ENCODE measurements at places on chromosomes 3 and 15.

GRCh38 chr15:100879464-100880138 lies at the start of gene ALDH1A3:
ALDH1A3 (plus strand) TSS chr15:100879831; CDS start chr15:100879908, 77 bp downstream.
- DNase-seq, result peak; percentile 16

- no peak for DNase-seq
Observed at GRCh38 chr3:59256230-59256629, 206.4 kb upstream of the CFAP20DC start.

DNA sequence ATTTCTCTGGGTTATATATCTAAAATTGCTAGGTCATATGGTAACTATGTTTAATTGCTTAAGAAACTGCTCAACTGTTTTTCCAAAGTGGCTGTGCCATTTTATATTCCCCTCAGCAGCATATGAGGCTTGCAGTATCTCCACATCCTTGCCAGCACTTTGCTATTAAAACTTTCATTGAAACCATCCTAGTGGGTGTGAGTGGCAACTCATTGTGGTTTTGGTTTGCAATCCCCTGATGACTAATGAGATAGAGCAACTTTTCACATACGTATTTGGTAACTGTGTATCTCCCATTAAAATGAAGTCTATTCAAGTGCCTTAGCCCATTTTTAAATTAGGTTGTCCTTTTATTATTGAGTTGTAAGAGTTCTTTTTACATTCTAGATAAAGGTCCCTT lies 17.3 kb downstream of the KPNA1 start:
- peak; percentile 62 for DNase-seq

DNA sequence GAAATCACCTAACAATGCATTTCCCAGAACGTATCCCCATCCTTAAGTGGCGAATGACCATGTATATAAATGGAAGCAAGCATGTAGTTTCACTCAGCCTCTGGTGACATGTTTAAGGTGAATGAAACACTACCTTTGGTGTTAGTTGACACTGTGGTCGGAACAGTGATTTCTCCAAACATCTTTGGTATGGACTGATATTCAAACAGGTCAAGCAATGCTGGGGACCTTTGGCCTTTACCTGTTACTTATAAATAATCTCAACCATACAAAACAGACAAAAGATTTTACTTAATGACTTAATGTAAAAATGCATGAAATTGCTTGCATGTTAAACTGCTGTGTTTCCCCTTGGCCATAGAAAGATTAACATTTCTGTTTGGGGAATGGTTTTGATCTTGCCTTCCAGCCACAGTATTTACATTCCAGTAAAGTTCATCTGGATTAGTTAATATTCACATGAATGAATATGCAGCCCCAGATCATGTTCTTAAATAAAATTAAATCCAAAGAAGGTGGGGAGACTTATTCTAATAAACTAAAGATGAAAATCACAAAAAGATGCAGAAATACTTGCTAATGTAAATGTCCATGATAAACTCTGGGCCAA lies 74.4 kb upstream of the HES1 start:
- no peak for DNase-seq

- DNase-seq, result no peak
Observed at GRCh38 chr3:139564294-139564861, 24.8 kb upstream of the RBP1 start.

Data from AG04450 (cell line).